ENCODE measurements at places on chromosomes 12 and 14.

- no peak for DNase-seq
These were observed 417.0 kb downstream of the ATP23 start for GRCh38 chr12:58358369-58358768.

DNA sequence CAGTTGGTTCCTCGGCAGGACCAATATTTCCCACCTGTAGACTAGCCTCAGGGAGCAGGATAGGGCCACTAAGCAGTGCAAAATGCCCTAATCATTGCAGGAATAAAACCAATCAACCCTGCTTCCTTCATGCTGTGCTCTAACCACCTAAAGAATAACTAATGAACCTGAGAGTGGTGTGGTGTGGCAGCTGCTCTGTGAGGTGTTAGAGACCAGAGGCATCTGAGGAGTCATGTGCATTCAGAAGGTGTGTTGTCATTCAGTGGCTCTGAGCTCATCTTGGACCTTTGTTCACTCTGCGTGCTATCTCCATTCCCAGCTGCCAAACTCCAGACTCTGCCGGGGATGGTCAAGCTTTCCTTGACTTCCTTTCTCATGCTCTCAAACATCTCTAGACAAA lies 136.7 kb upstream of the EGLN3 start:
- DNase-seq = no peak

GRCh38 chr14:68888025-68888850 lies 90.9 kb downstream of the ACTN1 start:
- no peak for DNase-seq

GRCh38 chr12:94012071-94012470 lies 136.3 kb upstream of the PLXNC1 start:
- no peak for DNase-seq

DNA sequence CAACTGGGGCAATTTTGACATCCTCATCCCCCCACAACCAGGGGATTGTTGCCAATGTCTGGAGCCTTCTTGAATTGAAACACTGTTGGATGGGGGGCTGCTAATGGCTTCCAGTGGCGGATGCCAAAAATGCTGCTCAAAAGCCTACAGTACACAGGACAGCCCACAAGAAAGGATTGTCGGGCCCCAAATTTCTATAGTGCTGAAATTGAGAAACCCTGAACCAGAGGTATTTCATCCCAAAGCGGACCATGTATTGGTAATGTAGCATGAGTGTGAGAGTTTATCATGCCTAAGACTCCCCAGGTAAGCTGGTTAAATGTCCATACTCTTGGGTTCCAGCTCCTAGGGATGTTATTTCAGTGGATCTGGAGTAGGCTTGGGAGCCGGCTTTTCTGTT lies 544.0 kb downstream of the BCL11B start:
- no peak for DNase-seq

GRCh38 chr12:106416273-106416672 lies 58.7 kb downstream of the POLR3B start:
- DNase-seq = no peak

DNA sequence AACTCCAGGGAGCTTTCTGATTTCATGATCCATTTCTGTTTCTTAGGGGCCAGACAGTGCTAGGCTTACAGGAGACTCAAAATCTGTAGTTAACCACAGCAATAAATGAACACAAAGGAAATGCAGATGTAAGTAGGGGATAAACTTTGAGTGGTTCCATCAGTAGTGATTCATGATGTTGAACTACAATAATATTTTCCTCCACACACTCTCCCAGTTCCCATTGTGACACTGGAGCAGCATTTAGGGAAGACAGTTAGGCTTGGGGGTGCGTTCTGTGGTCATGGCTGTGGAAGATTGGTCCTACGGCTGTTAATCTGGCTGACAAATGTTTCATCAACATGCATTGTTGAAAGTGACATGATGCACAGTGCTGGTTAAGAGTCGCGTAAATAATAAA lies 66.9 kb downstream of the HMGA2 start:
- DNase-seq = no peak

DNA sequence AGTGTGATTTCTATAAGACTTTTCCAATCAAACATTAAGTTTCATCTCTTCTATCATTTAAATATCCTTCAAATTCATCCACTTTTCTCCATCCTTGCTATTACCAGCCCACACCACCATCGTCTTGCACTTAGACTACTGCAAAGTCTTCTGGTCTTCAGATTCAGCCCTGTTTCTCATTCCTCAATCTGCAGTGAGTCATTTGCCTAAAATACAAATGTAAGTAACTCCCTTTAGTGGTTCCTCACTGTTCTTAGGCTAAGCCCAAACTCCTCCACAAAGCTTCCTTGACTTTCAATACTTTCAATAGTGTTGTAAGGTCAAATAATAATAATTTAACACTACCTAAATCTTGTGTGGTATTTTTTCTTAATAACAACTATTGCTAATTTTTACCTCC lies 83.3 kb downstream of the PLEKHG7 start:
- no peak for DNase-seq

GRCh38 chr12:40775661-40776060 lies 83.4 kb downstream of the CNTN1 start:
- DNase-seq = no peak

DNA sequence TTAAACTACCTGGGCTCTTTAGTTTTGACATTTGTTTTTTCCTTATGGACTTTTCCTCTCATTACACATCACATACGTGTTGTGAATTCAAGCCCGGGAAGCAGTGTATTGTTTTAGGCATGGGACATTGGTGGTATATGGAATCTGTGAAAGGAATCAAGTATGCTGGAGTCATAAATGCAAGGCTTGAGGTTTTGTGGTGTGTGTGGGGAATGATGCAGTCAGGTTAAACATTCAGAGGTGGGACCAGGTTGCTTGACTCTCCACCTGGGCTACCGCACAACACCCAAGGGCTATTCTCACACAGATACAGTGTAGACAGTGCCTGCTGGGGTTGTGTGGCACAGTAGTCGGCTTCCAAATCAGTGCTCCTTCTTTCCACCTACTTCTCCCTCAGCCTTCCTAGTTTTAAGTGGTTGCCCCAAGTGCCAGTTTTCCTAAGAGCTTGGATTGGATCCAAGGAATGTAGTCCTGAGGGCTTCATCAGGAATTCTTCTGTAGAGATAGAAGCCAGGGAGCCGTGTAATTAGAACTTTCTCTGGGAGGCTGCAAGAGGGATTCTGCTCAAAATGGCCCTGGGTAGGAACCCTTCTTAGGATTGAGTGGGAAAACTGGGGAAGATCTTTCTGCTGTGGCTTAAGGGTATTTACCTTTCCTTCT lies 243.7 kb downstream of the C12orf75 start:
- no peak for DNase-seq

DNA sequence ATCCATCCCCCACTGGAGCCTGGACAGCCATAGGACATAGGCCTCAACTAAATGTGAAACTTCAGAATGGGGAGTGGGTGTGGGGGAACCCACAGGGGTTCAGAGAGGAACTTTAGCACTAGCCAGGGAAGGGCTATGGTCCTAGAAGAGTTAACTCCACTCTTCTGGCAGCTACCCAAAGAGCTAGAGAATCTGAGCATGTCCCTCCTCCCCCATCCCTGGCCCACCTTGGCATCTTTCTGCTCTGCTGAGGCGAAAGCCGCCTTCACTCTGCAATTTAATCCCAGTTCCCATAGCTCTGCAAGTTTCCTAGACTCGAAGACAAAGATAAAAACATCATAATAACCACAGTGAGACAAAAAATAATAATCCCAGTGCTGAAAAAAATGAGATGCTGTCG lies 214.7 kb upstream of the RTL1 start:
- no peak for DNase-seq

- DNase-seq = no peak
These were observed 106.8 kb downstream of the BBS10 start for GRCh38 chr12:76241371-76241770.

All from activated T-helper 1 cell treated with anti-CD3 and anti-CD28 coated beads, Interleukin-2, amount 50 U/mL, for 16 hours (primary cell).